ENCODE measurements at places on chromosomes 7 and 10.

GRCh38 chr7:77217474-77218185 is 18.0 kb upstream of the FGL2 start:
- DNase-seq: no peak

- no peak for DNase-seq
These were observed 399.7 kb upstream of the MKI67 start for GRCh38 chr10:128525936-128526335.

DNA sequence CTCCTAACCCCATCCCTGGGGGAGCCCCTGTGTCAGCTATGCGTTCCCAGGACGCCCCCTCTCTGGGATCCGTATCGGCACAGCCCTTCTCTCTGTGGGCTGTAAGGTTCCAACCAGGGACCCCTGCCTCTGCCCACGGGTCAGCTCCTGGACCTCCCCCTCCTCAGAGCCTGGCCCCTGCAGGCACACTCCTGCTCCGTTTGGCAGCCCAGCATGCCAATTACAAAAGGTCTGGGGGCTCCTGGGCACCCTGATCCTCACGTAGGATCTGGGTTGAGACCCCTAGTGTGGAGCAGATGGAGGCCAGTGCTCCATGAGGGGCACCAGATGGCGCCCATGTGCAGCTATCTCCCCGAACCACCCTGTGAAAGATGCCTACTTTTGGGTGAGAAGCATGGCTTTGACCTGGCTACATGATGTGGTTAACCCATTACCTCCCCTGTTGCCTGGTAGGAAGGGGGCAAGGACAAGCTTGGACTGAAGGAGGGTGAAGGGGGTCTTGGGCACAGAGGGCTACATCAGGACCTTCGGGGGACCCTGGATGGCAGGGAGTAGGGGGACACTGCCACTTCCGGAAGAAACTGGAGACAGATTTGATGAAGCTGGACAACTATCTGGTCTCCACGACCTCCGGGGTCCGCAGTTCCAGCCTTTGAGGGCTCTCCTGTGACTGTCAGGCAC is 9.0 kb downstream of the TACR2 start:
- DNase-seq: no peak

DNA sequence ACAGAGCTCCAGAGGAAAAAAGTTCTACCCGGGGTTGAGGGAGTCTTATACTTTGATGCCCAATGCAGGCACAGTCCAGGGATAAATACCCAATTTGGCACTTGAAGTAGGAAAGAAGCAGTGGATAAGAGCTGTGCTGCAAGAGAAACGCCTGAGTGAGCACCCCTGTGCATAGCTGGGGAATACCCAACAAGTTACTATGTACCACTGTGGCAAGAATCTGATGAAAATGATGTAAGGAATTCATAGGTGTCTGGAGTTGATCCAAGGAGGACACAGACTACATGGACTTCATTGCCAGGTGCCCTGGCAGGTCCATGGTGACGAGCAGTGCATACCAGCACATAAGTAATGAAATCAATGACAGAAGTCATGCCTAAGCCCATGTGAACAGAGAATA is 183.7 kb upstream of the FEZF1 start:
- no peak for DNase-seq

DNA sequence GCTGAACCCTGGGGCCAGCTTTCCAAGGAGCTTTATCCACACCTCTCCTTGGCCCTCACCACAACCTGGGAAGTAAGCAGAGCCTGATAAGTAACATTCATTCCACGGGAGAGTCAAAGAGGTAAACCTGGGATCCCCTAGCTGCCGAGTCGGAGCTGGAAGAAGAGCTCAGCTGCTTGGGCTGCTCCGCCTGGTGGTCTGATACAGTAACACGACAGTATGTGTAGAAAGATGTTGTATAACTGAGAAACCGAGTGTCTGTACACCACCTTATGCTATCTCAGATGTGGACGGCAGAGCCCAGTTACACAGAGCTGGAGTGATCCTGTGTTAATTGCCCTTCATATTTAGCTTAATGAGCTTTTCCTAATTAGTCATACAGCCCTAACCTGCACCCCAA is 151.3 kb upstream of the KMT2E start:
- no peak for DNase-seq

DNA sequence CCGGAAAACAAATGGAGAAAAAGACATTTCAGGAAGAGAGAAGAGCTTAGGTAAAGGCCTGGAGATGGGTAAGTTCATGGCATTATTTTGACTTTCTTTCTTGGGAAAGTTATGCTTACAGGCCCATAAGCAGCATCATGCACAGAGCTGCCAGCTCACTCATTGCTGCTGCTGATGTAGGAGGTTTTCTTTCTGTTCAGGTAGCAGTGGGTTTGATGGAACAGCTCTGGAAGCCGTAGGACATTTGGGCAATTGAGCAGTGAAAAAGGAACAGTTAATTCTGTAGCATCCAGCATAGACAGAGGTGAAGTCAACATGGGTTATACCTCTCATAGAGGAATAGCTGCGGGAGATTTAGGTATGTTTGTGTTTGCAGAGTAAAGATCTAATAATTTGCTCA is 3.3 kb downstream of the CHN2 start:
- no peak for DNase-seq

Data from activated T-helper 1 cell treated with Interleukin-2 at 50 U/mL for 16 hours (primary cell).